ENCODE measurements at places on chromosomes 6 and 20. TPM values are rescaled to one million over a fixed set of nuclear protein-coding genes. Genes with fewer than 3 reads are reported as not detected.

Gene ADGRG6
- total RNA-seq = 43.3 TPM

Gene HLA-DOA
- total RNA-seq = 0.95 TPM

Gene TSPYL1
- total RNA-seq = 47.1 TPM

Gene HTR1E
- not detected for total RNA-seq

Gene IL17F
- total RNA-seq = not detected

Gene HTR1B
- total RNA-seq = not detected

Gene CPNE5
- total RNA-seq = 5.8 TPM

Gene PRPH2
- 9.9 TPM for total RNA-seq

DNA sequence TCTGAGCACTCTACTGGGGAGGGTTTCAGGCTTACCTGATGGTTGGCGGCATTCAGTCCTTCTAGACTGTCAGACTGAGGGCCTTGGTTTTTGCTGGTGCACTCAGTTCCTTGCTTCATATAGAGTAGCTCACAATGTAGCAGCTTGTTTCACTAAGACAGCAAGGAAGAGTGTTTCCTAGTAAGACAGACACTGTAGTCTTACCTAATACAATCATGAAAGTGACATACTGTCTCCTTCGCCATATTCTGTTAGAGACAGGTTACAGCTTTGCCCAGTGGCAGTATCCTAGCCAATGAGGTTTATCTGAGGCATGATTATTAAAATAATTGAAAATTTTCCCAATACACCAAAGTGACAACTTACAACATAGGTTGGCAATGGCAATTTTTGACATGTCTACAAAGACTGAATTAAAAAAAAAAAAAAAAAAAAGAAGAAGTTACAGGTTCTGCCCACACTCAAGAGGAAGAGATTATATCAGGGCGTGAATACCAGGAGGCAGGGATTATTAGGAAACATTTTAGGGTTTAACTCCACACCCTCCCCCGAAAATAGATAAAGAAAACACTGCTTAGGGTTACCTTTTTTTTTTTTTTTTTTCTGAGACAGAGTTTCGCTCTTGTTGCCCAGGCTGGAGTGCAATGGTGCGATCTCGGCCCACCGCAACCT is 66.8 kb downstream of the SCAND1 start:
- H3K27me3 ChIP-seq = no peaks in the 10 kb centered on the region
- H3K4me1 ChIP-seq = no peaks in the 10 kb centered on the region
- no peaks in the 10 kb centered on the region for H3K36me3 ChIP-seq
- DNase-seq = no peak

DNA sequence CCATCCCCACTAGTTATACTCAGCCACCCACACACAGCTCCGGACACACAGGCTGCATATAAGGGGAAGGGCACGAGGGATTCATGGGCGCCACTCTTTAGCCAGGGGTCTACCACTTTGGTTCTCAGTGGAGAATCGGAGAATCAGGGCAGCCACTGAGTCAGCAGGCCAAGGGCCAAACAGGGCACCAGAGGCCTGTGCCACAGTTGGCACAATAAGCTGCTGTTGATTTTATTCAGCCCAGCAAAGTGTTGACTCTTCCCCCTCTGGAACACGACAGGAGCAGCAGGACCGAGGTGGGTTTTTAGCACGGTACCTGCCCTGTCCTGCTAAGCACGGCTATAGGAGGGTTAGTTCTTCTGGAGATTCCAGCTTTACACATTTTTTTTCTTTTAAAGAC is 48.3 kb downstream of the GJA10 start:
- no peaks in the 10 kb centered on the region for H3K36me3 ChIP-seq
- no peaks in the 10 kb centered on the region for H3K4me1 ChIP-seq
- H3K4me3 ChIP-seq = no peak overlapping the region
- no peaks in the 10 kb centered on the region for H3K27me3 ChIP-seq
- DNase-seq = no peak

- H3K4me1 ChIP-seq = no peaks in the 10 kb centered on the region
- no peak overlapping the region for H3K4me3 ChIP-seq
- H3K27me3 ChIP-seq = no peaks in the 10 kb centered on the region
These were observed 318.9 kb upstream of the JAG1 start for GRCh38 chr20:10992731-10993130.

- H3K27me3 ChIP-seq = no peaks in the 10 kb centered on the region
- peaks cover 3% of the 10 kb centered on the region for H3K4me1 ChIP-seq
- no peak overlapping the region for H3K27ac ChIP-seq
- no peaks in the 10 kb centered on the region for H3K36me3 ChIP-seq
- DNase-seq = no peak
- H3K4me3 ChIP-seq = no peak overlapping the region
These were observed 26.2 kb upstream of the GATA5 start for GRCh38 chr20:62501801-62502495.

- H3K36me3 ChIP-seq = no peaks in the 10 kb centered on the region
- no peak for DNase-seq
- peak overlapping the region; percentile 95 for H3K27ac ChIP-seq
- H3K27me3 ChIP-seq = no peaks in the 10 kb centered on the region
These were observed 4.8 kb downstream of the PIM1 start for GRCh38 chr6:37174515-37175331.

- no peaks in the 10 kb centered on the region for H3K36me3 ChIP-seq
- no peak overlapping the region for H3K4me3 ChIP-seq
- no peaks in the 10 kb centered on the region for H3K27me3 ChIP-seq
- H3K27ac ChIP-seq = no peak overlapping the region
- no peak for DNase-seq
These were observed 52.9 kb upstream of the CTNNBL1 start for GRCh38 chr20:37640600-37641561.

DNA sequence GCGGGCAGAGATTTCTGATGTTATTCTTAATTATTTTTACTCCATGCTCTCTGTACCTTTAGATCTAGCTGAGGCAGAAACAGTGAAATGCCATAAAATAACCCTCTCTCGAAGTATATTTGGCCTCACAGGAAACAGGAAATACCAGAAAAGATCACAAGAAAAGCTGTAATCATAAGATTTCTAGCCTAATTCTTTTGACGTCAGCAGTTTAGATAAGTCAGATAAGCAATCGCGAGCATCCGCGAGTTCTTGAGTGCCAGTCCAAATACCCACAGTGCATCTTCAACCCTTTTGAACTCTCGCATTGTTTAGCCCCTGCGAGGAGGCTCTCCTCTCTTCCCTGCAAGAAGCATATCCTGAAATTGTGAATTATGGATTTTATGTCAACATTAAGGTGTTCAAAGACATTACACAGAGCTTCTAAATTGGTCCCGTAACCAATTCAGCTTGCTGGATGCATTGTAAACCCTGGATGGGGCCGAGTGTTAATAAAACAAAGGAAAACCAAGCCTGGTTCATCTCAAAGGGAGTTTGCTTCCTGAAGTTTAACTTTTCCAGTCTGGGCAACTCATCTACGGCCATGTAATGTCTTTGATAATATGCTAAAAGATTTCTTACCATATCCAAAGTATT is 198.9 kb downstream of the MTFR2 start:
- H3K36me3 ChIP-seq = no peaks in the 10 kb centered on the region
- DNase-seq = no peak
- H3K27ac ChIP-seq = no peak overlapping the region
- H3K4me1 ChIP-seq = no peaks in the 10 kb centered on the region
- no peak overlapping the region for H3K4me3 ChIP-seq

GRCh38 chr20:44733341-44734069 is 12.2 kb upstream of the KCNK15 start:
- no peaks in the 10 kb centered on the region for H3K27me3 ChIP-seq
- H3K4me3 ChIP-seq = no peak overlapping the region

- peak; percentile 7 for DNase-seq
- no peak overlapping the region for H3K4me3 ChIP-seq
- H3K36me3 ChIP-seq = no peaks in the 10 kb centered on the region
- no peaks in the 10 kb centered on the region for H3K27me3 ChIP-seq
These were observed 6.9 kb downstream of the NELFCD start for GRCh38 chr20:58987790-58988564.

DNA sequence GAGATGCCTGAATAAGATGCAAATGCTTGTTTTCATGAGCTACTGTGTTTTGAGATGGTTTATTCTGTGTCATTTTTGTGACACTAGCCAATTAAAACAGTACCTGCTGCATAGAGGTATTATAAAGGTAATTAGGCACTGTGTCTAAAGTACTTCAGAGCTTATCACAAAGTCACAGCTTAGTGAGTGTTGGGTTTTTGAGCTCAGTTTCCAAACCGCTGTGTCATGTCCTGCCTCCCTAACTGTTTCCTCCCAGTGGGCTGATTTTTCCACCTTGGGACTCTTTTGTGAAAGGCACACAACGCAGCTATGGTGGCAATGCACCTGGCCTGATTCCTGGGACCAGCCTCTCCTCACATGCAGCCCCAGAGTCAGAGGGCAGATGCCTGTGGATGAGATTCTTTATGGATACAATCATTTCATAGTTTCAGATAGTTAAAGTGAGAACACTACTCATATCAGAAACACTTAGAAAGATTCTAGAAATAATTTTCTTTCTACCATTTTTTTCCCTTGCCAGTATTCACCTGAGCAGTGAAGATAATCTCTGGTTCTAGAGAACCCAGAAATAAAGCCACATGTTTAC is 41.3 kb upstream of the TAGAP start:
- no peaks in the 10 kb centered on the region for H3K27me3 ChIP-seq
- H3K4me1 ChIP-seq = no peaks in the 10 kb centered on the region
- no peak overlapping the region for H3K4me3 ChIP-seq
- no peak overlapping the region for H3K27ac ChIP-seq
- no peak for DNase-seq

GRCh38 chr6:150323205-150323604 is 45.6 kb upstream of the IYD start:
- H3K36me3 ChIP-seq = no peaks in the 10 kb centered on the region
- H3K4me1 ChIP-seq = no peaks in the 10 kb centered on the region
- H3K4me3 ChIP-seq = no peak overlapping the region
- H3K27me3 ChIP-seq = no peaks in the 10 kb centered on the region

GRCh38 chr6:51062166-51062722 is 243.6 kb downstream of the TFAP2B start:
- H3K4me3 ChIP-seq = no peak overlapping the region
- H3K27ac ChIP-seq = no peak overlapping the region
- H3K27me3 ChIP-seq = no peaks in the 10 kb centered on the region
- H3K4me1 ChIP-seq = no peaks in the 10 kb centered on the region

GRCh38 chr6:23394681-23395080 is 731.3 kb upstream of the NRSN1 start:
- no peak for DNase-seq
- H3K4me3 ChIP-seq = no peak overlapping the region
- no peaks in the 10 kb centered on the region for H3K4me1 ChIP-seq
- H3K27me3 ChIP-seq = no peaks in the 10 kb centered on the region

DNA sequence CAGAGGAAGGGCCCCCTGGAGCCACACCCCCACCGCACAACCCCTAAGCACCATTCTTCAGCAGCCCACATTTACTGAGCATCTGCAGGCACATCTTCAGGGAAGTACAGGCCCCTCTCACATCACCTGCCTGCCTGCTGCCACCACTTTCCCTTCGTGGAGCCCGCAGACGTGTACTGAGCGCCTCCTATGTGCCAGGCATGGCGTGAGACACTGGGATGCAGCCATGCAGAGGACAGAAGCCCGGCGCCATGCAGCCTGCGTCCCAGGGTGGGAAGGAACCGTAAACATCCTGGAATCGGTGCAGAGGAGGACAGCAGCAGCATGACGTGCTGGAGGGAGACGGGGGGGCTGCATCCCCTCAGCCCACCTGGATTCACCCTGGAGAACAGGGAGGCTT is 78.1 kb downstream of the GRM4 start:
- no peak overlapping the region for H3K27ac ChIP-seq
- no peak for DNase-seq
- no peaks in the 10 kb centered on the region for H3K4me1 ChIP-seq
- H3K27me3 ChIP-seq = no peaks in the 10 kb centered on the region

- no peak overlapping the region for H3K4me3 ChIP-seq
- DNase-seq = no peak
- H3K36me3 ChIP-seq = no peaks in the 10 kb centered on the region
These were observed 43.9 kb downstream of the PLCB4 start for GRCh38 chr20:9112541-9113515.

GRCh38 chr20:50560867-50561266 is 50.7 kb downstream of the PTPN1 start:
- no peak overlapping the region for H3K4me3 ChIP-seq
- no peak for DNase-seq
- no peaks in the 10 kb centered on the region for H3K27me3 ChIP-seq
- H3K27ac ChIP-seq = no peak overlapping the region

DNA sequence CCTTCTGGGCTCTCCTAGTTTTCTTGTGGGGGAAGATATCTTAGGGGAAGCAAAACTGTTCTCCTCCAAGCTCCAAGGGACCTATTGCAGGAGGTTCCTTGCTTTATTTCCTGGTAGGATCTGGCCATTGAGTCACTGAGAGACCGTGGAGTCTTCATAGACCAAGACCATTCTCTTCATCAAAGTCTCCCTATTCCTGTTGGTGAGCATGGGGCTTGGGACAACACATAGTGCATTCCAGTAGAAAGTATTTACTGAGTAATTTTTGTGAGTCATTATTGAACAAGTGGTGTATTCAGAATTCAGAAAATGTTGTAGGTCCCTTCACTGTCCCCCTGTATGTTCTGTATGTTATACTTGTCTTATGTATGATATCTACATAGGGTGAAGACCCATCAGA is 133.6 kb downstream of the CDH26 start:
- no peak overlapping the region for H3K4me3 ChIP-seq
- no peaks in the 10 kb centered on the region for H3K27me3 ChIP-seq
- DNase-seq = no peak
- H3K27ac ChIP-seq = no peak overlapping the region
- H3K4me1 ChIP-seq = no peaks in the 10 kb centered on the region

DNA sequence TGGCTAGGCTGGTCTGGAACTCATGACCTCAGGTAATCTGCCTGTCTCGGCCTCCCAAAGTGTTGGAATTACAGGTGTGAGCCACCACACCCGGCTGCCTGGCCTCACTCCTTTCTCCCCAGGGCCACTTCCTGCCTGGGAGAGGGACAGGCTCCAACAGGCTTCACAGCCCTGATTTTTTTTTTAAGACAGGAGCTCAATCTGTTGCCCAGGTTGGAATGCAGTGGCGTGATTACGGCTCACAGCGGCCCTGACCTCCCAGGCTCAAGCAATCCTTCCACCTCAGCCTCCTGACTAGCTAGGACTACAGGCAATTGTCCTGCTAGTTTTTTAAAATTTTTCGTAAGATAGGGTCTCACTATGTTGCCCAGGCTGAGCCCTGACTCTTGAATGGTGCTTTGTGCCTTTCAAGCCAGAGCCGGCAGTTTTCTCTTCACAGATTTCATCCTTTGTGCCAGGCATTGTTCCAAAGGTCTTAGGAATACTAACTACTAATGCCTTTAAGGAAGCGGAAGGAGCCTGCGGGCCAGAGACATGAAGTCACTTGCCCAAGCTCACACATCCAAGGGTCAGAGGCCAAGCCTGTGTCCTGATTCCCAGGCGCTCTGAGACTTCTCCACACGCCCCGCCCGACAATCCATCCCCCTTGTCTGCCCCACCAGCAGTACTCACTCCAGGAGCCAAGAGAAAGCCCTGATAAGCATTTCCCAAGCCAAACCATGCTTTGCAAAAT is 19.2 kb downstream of the CAPN11 start:
- H3K36me3 ChIP-seq = no peaks in the 10 kb centered on the region
- DNase-seq = peak; percentile 72
- H3K4me3 ChIP-seq = no peak overlapping the region
- H3K27ac ChIP-seq = no peak overlapping the region
